SK-MEL-5 (cell line): ENCODE measurements at places on chromosomes 11 and 22. TPM values are rescaled to one million over a fixed set of nuclear protein-coding genes. Genes with fewer than 3 reads are reported as not detected.
A peak's percentile ranks its signal among the peaks of the same experiment; 100 is the strongest.

GRCh38 chr11:131904756-131905155 lies 534.3 kb downstream of the NTM start:
- DNase-seq, result no peak

- DNase-seq, result no peak
These were observed 127.1 kb upstream of the OR9Q1 start for GRCh38 chr11:57896361-57897145.

DNA sequence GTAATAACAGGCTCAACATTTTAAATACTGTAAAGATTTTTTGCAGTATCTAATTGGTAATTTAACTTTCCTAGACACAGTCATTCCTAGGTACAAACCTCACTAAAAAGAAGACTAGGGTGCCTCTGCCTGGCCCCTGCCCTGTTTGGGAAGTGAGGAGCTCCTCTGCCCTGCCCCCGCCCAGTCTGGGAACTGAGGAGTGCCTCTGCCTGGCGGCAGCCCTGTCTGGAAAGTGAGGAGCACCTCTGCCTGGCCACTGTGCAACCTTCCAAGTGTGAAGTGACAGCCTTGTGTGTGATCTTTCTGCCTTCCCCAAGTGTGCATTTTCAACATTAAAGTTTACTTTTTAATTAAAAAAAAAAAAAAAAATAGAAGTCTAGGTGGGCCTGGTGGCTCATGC lies 4.2 kb downstream of the CHORDC1 start:
- no peak for DNase-seq

GRCh38 chr11:3797329-3798090 lies at the start of gene NUP98:
Gene NUP98 (minus strand): TSS chr11:3797554. CDS start chr11:3782117, 15,437 bp downstream.
- peak; percentile 99 for DNase-seq

GRCh38 chr11:63761931-63762653 lies 6.5 kb downstream of the ZFTA start:
- DNase-seq, result no peak

- no peak for DNase-seq
These were observed 673 bp upstream of the SHANK2 start for GRCh38 chr11:71252770-71253730.

- no peak for DNase-seq
These were observed 8.6 kb downstream of the CCDC34 start for GRCh38 chr11:27354359-27354965.

GRCh38 chr11:115544422-115544948 lies 40.3 kb upstream of the CADM1 start:
- DNase-seq, result no peak

DNA sequence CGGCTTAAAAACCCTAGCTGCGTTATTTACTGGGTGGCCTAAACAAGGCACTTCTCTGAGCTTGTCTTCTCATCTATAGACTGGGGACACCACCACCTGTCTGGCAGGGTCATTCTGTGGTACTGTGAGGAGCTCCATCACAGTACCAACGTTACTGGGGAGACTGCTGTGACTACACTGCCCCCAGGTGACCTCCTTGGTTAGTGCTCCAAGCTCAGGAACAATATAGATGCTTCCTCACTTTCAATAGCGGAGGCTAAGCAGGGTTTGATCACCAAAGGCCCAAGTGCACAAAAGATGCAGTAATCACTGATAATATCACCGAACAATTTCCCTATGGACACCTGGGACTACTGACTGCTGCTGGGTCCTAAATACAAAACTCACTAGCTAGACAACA lies 18.8 kb downstream of the PRPF19 start:
- peak; percentile 62 for DNase-seq

- no peak for DNase-seq
These were observed 40.6 kb downstream of the BARX2 start for GRCh38 chr11:129416080-129416820.

GRCh38 chr11:61369372-61370348 lies 7.5 kb downstream of the TMEM138 start:
- DNase-seq, result peak; percentile 32

DNA sequence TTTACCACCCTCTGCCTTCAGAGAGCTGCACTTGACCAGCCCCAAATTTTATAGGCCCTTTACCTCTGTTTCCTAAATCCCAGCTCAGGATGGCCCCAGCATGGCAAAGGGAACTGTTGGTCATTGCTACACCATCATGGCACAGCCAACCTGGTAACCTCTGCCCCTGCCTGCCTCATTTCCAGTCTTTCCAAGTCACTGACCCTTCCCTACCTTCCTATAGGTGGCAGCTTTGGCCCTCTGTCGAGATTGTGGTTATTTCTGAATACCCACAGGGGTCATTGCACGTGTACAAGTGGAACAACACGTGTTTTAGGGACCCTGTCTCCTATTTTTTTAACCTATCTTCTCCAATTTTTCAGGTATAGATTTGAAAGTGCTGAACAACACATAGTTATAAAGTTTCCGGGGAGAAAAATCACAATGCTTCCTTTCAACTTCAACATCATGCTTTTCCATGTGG lies 2.8 kb downstream of the GALNT18 start:
- DNase-seq, result peak; percentile 23

The KIAA1671 gene
- total RNA-seq, result 3.0 and 3.5 TPM in 2 replicates

The CSF2RB gene
- not detected in 2 replicates for total RNA-seq

The IL18 gene
- 0.71 and 1.3 TPM in 2 replicates for total RNA-seq

The PLAAT2 gene
- not detected in 2 replicates for total RNA-seq
